Heart right ventricle (tissue), 16 donors: ENCODE measurements at places on chromosomes 11 and 22. TPM values are rescaled to one million over a fixed set of nuclear protein-coding genes. Genes with fewer than 3 reads are reported as not detected.
A peak's percentile ranks its signal among the peaks of the same experiment; 100 is the strongest.

GRCh38 chr11:121634889-121635288 is 182.1 kb upstream of the SORL1-AS1 start:
- DNase-seq = no peak

DNA sequence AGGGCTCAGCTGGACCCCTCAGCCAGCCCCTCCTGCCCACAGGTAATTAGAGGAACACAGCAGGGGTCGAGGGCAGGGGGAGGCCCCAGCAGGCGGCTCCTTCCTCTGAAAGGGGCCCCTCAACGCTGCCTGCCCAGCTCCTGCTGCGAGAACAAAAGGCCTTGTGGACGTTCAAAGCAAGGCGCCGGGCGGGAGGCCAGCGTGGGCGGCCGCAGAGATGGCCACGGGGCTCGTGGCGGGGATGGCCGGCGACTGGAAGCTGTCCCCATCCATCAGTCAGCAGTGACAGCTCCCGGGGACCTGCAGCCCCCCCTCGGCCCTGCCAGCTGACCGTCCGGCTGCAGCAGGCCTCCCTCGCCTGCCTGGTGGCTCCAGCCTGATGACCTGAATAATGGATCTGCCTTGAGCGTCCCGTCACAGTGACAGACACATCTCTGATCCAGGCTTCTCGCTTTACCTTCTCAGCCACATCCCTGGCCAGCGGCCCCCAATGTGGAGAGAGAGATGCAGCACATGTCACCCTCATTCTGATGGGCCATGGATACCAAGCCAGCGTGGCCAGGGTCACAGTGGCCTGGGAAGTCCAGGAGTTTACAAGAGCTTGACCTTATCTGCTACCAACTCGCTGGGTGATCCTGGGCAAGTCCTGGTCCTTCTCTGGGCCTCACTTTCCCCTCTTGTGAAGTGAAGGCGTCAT is 159.3 kb downstream of the MN1 start:
- no peak for DNase-seq

DNA sequence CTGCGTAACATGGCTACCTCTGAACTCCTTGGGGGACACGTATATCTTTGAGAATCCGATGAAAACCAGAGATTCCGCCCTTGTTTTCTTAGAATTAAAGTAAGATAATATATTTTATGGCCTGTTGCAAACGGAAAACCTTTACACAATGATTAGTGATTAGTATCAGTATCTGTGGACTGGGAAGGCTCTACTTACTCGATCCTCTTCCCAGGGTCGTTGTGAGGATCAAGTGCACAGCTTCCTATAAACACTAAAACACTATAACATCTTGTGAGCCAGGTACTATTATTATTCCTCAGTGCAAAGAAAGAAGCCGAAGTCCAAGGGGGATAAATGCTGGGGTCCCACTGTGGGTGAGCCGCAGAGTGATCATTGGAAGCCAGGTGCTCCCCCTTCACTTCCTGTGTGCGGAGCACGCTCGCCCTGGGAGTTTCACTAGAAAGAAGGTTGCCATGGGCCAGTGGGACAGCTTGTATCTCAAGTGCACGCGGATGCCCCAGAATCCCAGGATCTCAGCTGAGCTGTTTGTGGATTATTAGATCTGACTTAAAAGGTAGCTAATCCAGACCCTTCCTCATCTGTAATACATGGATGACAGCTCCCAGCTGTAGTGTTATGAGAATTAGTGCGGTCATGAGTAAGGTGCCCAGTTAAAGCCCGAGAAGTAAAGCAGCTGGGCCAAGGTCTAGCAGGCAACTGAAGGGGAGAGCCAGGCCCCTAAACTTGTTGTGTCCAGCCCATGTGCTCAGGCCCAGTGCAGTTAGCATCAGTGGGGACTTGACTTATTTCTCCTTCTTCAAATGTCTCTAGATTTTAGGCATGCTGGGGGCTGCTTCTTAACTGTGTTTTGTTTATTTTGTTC is 839 bp downstream of the CBY1 start:
- no peak for DNase-seq

- no peak for DNase-seq
Observed at GRCh38 chr11:83054904-83055380, 16.8 kb downstream of the RAB30 start.

GRCh38 chr22:19851291-19852176 is 3.1 kb downstream of the GNB1L start:
- no peak for DNase-seq

GRCh38 chr22:50665738-50666137 is 6.9 kb upstream of the SHANK3 start:
- DNase-seq = no peak

DNA sequence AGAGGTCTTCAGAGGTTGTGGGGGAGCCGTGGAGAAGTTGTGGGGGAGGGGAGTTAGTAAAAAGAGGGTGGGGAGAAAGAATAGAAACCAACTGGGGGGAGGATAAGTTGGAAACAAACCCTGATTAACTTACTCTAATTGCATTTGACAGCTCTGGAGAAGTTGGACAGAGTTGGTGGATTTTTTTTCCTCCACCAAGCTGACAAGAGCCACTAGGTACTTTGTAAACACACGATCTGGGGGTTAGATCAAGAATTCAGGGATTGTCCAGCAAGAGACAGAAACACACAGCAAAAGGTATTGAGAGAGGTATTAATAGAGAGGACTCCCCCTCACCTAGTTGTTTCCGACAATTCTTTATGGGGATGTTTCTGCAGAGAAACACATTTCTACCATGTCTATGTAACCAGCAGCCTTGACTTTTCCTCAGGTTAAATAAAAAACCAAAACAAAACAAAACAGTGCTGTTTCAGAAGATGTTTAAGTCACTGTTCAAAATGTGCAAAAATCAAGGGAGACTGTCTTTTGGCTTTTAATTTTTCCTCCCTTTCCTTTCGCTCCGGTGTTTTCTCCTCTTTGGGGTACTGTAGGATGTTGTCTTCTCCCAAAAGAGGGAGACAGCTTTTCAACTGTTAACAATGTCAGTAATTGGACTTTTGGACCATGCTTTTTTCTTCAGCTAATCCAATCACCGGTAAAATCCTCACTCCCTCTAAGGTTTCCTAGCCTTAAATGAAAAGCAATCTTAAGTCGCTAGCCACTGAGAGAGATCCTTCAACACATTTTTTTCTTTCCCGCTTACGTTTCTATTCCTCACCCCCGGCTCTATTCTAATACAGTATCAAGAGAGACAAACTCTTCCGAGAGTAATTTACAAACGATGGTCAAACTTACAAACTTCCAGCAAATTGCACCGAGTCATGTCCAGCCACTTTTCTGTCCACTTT is 708 bp downstream of the MAML2 start:
- no peak for DNase-seq

- DNase-seq = no peak
Observed at GRCh38 chr11:103842795-103843194, 193.6 kb upstream of the DDI1 start.

DNA sequence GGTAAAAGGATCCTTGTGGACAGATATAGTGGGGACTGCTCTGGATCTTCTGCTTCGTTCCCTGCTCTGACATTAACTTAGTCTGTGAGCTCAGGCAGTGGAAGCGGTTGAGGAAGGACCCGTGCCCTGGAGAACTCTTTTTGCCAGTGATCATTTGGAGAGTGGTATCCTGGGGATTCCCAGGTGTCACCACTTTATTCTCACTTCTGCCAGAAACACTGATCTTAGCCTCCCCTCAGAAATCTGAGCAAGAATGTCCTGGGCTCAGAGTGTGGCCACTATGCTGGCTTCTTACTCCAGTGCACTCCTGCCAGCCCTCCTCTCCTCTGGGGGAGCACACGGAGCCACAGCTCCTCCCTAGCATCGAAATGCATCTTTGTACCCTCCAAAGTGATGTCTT is 7.6 kb upstream of the PHOX2A start:
- no peak for DNase-seq

- no peak for DNase-seq
Observed at GRCh38 chr11:79397252-79397651, 43.6 kb downstream of the TENM4 start.

GRCh38 chr11:108516125-108516524 is 17.9 kb upstream of the POGLUT3 start:
- DNase-seq = no peak

- DNase-seq = no peak
Observed at GRCh38 chr11:45816614-45817013, 11.7 kb downstream of the SLC35C1 start.

- no peak for DNase-seq
Observed at GRCh38 chr22:23565305-23565914, 14.7 kb downstream of the IGLL1 start.

DNA sequence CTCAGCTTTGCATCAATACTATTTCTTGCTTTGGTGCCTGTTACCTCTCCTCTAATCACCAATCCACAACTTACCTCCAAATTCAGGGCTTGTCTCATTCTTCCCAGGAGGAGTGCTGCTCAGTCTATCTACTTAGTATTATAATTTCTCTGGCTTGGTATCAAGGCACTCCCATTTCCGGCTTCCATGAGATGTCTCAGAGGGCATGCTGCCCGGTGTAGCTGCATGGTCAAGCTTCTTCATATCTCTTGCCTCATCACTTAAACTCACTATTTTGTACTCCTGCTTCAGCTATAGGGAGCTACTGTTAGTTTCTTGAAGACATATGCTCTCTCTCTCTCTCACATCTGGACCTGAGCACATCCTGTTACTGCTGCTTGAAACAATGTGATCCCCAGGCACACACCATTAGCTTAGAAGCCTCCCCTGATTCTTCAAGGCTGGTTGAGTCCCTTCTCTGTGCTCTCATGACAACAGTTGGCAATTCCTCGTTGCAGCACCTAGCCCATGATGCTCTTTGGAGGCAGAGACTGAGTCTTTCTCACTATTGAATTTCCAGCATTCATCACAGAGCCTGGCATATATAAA is 182.8 kb upstream of the SYN3 start:
- DNase-seq = no peak

DNA sequence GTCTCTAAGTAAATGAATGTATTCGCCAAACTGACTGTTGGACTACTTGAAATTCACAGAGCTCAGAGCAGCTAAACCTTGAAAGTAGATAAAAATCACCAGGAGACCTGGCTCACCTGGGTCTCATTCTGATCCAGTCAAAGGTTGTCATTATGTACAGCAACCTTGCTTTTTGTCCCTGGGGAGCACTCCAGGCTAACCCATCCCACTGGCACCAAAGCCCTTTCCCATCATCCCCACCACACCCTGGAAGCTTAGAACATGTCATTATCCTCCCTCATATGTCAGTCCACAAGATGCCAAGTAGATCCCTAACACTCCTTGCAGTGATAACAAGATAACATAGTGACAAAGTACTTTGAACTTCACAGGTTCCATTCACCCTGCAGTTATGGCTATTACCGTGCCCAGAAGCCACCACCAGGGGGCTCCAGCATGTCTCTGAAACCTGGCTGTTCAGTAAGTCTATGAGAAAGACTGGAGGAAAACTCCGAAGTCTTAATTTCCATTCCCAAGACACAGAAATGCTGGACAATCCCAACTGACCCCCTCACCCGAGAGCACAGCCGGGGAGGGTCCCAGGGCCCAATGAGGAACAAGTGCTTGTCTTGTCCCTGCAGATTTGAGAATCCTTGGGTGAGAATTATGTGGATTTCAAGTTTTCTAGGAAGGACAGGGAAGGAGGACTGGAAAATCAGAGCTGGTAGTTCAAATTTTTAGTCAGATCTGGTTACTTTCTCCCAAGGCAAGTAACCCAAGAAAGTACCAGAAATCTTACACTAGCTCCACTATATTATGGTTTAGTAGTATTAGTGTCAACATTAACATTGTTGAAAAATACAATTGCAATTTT is 43.0 kb upstream of the USP47 start:
- DNase-seq = peak; percentile 83

DNA sequence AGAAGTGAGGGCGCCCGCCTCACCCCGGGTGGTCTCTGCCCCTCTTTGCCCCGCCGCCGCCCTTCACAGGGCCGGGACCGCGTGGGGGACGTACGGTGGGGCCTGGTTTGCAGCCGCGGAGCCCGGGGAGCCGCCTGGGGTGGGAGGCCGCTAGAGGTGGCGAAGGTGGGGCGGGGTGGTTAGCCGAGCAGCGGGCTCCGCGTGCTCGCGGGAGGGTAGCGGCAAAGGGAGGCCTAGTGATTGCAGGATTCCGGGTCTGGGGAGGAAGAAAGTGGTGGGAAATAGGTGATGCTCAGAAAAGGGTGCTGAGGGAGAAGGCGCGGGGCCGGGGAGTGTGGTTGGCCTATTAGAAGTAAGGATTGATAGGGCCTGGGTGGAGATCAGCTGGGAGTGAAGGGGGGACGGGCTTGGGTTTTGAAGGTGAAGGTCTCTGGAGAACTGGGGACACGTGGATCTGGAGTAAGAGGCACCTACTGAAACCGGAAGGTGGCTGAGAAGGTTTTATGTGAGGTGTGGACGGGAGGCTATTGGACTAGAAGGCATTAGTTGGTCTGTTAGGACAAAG is 571 bp downstream of the FAR1 start:
- DNase-seq = peak; percentile 16

- no peak for DNase-seq
Observed at GRCh38 chr11:81071606-81072005, 1630.8 kb upstream of the TENM4 start.

GRCh38 chr11:30876663-30877396 is 290.7 kb upstream of the MPPED2 start:
- DNase-seq = no peak

DNA sequence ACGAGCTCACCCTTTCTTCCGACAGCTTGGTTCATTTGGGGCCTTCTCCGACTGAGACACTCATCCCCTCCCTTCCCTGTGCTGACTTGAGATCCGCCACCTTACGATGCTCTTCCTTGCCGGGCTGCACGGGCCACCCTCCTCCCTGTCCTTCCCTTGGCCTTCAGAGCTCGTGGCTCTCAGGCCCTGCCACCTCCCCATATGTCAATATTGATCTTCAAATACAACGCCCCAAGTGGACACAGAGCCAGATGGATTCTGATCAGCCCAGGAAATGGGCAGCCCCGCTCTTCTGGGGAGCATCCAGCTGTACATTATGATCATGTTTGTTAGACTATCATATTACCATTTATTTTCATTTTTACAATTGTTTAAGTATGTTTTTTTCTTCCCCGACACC is 812.8 kb downstream of the TBC1D22A start:
- DNase-seq = no peak

GRCh38 chr11:11667056-11667455 is 45.3 kb upstream of the GALNT18 start:
- DNase-seq = no peak

- DNase-seq = no peak
Observed at GRCh38 chr11:9803685-9804418, 140.0 kb downstream of the SWAP70 start.

- DNase-seq = no peak
Observed at GRCh38 chr11:129061492-129062230, 119.0 kb upstream of the TP53AIP1 start.

- no peak for DNase-seq
Observed at GRCh38 chr11:103875855-103876510, 160.5 kb upstream of the DDI1 start.

GRCh38 chr11:117117681-117118080 is 19.5 kb upstream of the SIK3 start:
- no peak for DNase-seq

- DNase-seq = no peak
Observed at GRCh38 chr11:47332303-47332711, 20.2 kb downstream of the MYBPC3 start.

- DNase-seq = no peak
Observed at GRCh38 chr11:112216561-112217105, 9.6 kb upstream of the PTS start.

- DNase-seq = peak; percentile 68
Observed at GRCh38 chr11:2102132-2102882, 36.9 kb downstream of the IGF2 start.

The MS4A15 gene
- not detected for polyA plus RNA-seq

The LYVE1 gene
- 23.1 TPM for polyA plus RNA-seq

The NAALAD2 gene
- polyA plus RNA-seq = 2.7 TPM

The PYGM gene
- polyA plus RNA-seq = 11.3 TPM

The CSF2RB gene
- polyA plus RNA-seq = 1.5 TPM

The TMEM86A gene
- 2.0 TPM for polyA plus RNA-seq

The PKP3 gene
- 0.13 TPM for polyA plus RNA-seq

The OR4A16 gene
- not detected for polyA plus RNA-seq

The FAM180B gene
- polyA plus RNA-seq = not detected

The MS4A6E gene
- polyA plus RNA-seq = 0.28 TPM

The TRIM51 gene
- not detected for polyA plus RNA-seq
